B cell (primary cell): ENCODE measurements at places on chromosomes 12 and 14. TPM values are rescaled to one million over a fixed set of nuclear protein-coding genes. Genes with fewer than 3 reads are reported as not detected.
A peak's percentile ranks its signal among the peaks of the same experiment; 100 is the strongest.

Gene DPY19L2
- 0.62 TPM in 1 of 2 replicates, not detected in the other for total RNA-seq

Gene PPP2R5C
- total RNA-seq, result 330 and 337 TPM in 2 replicates

Gene OR11H6
- total RNA-seq, result not detected in 2 replicates

DNA sequence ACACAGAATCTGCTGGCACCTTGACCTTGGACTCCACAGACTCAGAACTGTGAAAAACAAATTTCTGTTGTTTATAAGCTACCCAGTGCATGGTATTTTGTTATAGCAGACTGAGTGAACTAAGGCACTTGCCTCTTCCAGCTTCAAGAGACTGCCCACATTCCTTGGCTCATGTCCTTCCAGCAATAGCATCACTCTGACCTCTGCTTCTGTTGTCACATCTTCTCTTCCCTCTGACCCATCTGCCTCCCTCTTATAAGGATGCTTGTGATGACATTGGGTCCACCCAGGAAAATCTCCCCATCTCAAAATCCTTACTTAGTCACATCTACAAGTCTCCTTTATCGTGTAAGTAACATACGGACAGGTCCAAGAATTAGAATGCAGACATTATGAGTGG is 200.4 kb downstream of the PIK3C2G start:
- no peaks in the 10 kb centered on the region for H3K27me3 ChIP-seq
- no peaks in the 10 kb centered on the region for H3K36me3 ChIP-seq
- no peaks in the 10 kb centered on the region for H3K4me1 ChIP-seq

DNA sequence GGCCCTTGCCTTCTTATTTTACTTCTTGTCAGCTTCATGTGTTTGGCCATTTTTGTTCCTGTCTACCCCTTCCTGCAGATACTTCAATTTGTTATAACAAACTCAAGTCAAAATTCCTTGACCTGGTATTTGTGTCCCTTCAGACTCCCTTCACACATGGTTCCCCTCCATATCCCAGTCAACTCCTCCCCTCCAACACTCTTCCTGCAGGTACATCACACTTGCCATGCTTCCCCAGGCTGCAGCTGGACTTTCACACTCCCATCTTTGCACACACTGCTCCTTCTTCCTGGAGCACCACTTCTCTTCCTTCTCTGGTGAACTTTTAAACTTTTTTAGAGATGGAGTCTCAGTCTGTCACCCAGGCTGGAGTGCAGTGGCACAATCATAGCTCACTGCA is 18.9 kb upstream of the FIGNL2 start:
- no peak overlapping the region for H3K27ac ChIP-seq
- no peak for DNase-seq
- H3K27me3 ChIP-seq, result peaks cover 49% of the 10 kb centered on the region
- H3K4me1 ChIP-seq, result peaks cover 50% of the 10 kb centered on the region

DNA sequence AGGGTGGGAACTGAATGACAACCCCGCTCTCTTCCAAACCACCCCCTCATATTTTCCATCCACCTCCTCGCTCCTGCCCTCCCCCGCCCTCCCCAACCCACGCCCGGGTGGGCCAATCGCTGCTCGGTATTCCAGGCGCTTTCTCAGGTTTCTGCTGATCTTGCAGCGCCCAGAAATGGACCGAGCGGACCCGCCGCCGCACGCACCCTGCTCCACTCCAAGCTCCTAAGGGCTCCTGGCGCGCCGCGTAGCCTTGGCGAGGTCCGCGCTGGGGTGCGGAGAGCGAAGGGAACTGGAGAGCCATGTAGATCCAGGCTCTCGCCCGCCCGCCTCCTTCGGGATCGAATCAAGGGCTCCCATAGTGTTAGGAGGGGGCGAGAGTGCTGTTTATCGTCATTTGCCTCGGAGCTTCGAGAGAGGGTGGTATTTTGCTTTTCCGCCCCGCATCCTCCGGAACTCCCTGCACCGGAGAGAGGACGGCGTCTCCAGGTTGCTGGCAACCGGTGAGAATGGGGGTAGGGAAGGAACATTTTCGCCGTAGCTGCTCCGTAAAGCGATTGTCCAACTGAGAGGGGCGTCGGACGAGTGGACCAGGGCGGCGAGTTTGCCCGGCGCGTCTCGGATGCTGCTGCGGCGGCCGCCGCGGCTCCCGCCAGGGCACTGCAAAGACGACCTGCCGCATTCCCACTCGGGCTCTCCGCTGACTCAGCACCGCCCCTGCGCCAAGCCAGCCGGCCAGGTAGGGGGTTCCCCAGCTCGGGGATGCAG is at the start of gene KCNA1:
Gene KCNA1 (plus strand): TSS at position 172 of the 768 bp plus-strand sequence. CDS start 1,474 bp downstream, outside the sequence.
- H3K4me3 ChIP-seq, result peak within 1 kb of the TSS; percentile 40
- DNase-seq, result peak; percentile 42
- no peak within 1 kb of the TSS for H3K27ac ChIP-seq
- H3K27me3 ChIP-seq, result peaks cover 67% of the 10 kb centered on the region
- H3K36me3 ChIP-seq, result no peaks in the 10 kb centered on the region
- peaks cover 28% of the 10 kb centered on the region for H3K4me1 ChIP-seq

DNA sequence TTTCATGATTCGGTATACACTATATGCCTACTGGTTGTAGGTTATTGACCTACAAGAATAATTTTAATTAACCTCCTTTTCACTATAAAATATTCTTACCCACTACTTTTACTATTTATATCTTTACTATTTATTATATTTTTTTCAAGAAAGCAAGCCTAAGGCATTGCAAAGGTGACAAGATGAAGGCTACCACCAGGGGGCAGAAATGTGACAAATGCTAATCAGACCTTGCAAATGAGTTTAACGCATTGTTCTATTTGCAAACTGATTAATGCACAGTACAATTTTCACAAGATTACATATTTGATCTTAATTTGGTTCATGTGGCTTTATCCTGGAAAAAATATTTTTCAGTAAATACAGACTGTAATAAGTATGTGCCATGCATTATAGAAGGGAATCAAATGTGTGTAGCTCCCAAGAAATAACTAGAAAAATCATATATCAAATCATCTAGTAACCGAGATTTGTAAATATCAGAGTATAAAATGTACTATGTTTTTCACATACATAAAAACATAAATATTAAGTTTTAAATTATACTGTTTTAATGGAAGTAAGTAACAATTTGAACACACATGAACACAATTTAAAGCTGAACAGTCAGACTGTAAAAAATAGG is 107.0 kb downstream of the ADAMTS20 start:
- peak; percentile 44 for DNase-seq
- no peaks in the 10 kb centered on the region for H3K27me3 ChIP-seq
- no peaks in the 10 kb centered on the region for H3K36me3 ChIP-seq
- no peak overlapping the region for H3K4me3 ChIP-seq

GRCh38 chr14:72736308-72736707 is 157.6 kb downstream of the DPF3 start:
- no peaks in the 10 kb centered on the region for H3K4me1 ChIP-seq
- H3K27me3 ChIP-seq, result no peaks in the 10 kb centered on the region
- H3K4me3 ChIP-seq, result no peak overlapping the region
- DNase-seq, result no peak
- no peak overlapping the region for H3K27ac ChIP-seq
- peaks cover 1% of the 10 kb centered on the region for H3K36me3 ChIP-seq

DNA sequence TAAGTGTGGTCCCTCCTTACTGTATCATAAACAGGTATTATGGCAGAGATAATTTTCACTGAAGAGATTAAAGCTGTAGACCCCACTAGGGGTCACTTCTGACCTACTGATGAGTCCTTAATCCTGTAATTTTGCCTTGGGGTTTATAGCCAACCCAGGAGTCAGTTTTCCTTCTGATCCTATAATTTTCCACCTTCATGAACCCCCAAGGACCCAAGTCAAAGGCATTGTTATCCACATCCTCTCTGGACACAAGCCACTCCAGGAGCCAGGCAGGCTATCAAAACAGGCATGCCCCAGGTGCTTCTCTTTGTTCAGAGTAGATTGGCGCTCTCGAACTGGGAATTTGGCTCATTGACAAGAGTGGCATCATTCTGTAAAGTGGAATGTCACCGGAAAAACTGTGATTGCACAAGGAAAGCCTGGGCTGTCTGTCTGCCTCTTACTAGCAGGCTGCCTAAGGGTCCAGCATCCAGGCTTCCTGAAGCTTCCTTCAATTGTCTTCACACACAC is 1523.2 kb upstream of the FLRT2 start:
- no peaks in the 10 kb centered on the region for H3K36me3 ChIP-seq
- H3K27ac ChIP-seq, result no peak overlapping the region
- no peak for DNase-seq
- no peaks in the 10 kb centered on the region for H3K27me3 ChIP-seq
- H3K4me3 ChIP-seq, result no peak overlapping the region

DNA sequence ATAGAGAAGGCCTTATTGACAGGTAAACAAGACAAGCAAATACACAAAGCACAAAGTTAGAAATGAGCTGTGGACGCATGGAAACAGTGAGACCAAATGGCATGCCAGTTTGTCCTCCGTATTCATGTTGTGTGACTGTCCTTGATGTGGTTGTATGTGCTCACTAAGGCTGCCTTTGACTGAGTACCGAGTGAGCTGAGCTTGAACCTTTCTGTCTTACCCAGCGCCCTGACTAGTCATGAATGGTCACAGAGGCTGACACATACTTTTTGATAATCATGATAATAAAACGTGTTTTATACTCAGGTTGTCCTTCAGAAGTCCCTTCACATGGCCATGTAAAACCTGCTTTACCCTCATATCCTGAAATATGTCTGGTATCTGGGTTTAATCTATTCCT is 553 bp upstream of the CATSPERB start:
- no peaks in the 10 kb centered on the region for H3K4me1 ChIP-seq
- no peak for DNase-seq
- H3K4me3 ChIP-seq, result no peak overlapping the region
- peaks cover 5% of the 10 kb centered on the region for H3K27me3 ChIP-seq

GRCh38 chr12:52573306-52573705 is 337 bp downstream of the KRT74 start:
- H3K27ac ChIP-seq, result no peak overlapping the region
- H3K36me3 ChIP-seq, result no peaks in the 10 kb centered on the region
- H3K4me1 ChIP-seq, result no peaks in the 10 kb centered on the region
- H3K4me3 ChIP-seq, result no peak overlapping the region

GRCh38 chr12:9022592-9022991 is 33.2 kb downstream of the KLRG1 start:
- no peaks in the 10 kb centered on the region for H3K36me3 ChIP-seq
- H3K27ac ChIP-seq, result no peak overlapping the region
- H3K27me3 ChIP-seq, result no peaks in the 10 kb centered on the region
- H3K4me1 ChIP-seq, result no peaks in the 10 kb centered on the region

DNA sequence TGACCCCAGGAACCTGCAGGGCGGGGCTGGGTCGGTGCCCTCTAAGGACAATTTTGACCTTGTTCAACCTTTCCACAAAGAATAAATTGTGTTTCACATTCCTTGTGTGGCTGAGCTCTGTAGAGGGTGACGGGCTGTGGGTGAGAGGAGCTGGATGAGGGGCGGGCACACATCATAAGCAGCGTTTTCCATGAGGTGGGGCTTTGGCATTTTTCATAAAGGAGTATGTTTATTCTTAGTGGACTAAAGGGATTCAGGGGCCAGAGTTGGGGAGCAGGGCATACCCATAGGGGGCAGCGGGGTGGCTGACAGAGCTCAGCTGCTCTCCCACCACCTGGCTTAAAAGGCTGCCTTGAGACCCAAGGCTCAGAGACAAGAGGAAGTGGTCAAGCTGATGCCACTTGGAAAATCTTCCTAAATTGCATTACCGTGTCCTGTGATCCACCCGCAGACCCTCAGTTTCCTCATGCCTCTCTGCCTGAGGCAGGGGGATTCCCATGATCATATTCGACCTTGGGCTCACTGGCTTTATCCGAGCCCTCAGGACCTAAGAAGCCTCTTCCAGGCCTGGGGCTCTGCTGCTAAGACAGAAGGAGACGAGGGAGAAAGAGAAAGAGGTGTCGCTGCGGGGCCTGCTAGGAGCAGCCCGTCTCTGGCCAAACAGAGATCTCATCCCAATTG is 11.4 kb downstream of the MMP14 start:
- no peaks in the 10 kb centered on the region for H3K4me1 ChIP-seq
- no peak for DNase-seq
- H3K27me3 ChIP-seq, result no peaks in the 10 kb centered on the region
- H3K4me3 ChIP-seq, result no peak overlapping the region
- H3K27ac ChIP-seq, result no peak overlapping the region
- H3K36me3 ChIP-seq, result no peaks in the 10 kb centered on the region

- no peak overlapping the region for H3K27ac ChIP-seq
- no peaks in the 10 kb centered on the region for H3K27me3 ChIP-seq
- H3K36me3 ChIP-seq, result no peaks in the 10 kb centered on the region
- H3K4me3 ChIP-seq, result no peak overlapping the region
These were observed 121.5 kb upstream of the SFSWAP start for GRCh38 chr12:131589221-131589897.

DNA sequence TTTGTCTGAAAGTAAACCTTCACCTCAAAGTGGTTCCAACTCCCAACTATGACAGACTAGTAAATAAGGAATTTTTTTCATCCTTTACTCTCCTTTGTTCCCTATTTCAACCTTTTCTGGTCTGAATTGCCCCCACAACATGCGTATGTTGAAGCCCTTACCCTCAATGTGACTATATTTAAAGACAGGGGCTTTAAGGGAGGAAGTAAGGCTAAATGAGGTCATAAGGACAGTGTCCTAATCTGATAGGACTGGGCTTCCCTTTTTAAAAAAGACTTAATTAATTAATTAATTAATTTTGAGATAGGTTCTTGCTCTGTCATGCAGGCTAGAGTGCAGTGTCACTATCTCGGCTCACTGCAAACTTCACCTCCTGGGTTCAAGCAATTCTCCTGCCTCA is 86.3 kb downstream of the VCPKMT start:
- H3K27me3 ChIP-seq, result no peaks in the 10 kb centered on the region
- no peak for DNase-seq
- H3K4me3 ChIP-seq, result no peak overlapping the region
- H3K27ac ChIP-seq, result no peak overlapping the region

DNA sequence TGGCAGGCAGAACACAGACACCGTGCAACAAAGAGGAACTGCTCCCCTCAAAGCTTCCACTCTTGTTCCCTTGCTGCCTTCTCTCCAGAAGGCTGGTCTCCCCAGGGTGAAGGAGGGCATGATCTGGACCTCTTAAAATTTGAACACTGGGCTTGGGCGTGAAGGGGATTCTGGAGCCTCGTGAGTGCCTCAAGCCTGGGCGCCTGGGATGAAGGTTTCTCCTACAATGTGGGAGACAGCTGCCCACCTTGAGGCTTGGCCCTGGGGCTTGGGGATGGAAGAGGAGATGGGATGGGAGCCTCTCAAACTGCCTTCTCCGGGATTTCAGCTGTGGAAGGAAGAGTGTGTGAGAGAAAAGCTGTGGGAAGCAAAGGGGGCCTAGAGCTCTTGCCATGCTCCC is 7.8 kb upstream of the RIN3 start:
- no peak for DNase-seq
- H3K4me1 ChIP-seq, result peaks cover 37% of the 10 kb centered on the region
- H3K4me3 ChIP-seq, result no peak overlapping the region
- no peaks in the 10 kb centered on the region for H3K36me3 ChIP-seq
- no peaks in the 10 kb centered on the region for H3K27me3 ChIP-seq
- no peak overlapping the region for H3K27ac ChIP-seq
